ENCODE measurements at places on chromosomes 2 and 18. TPM values are rescaled to one million over a fixed set of nuclear protein-coding genes. Genes with fewer than 3 reads are reported as not detected.

DNA sequence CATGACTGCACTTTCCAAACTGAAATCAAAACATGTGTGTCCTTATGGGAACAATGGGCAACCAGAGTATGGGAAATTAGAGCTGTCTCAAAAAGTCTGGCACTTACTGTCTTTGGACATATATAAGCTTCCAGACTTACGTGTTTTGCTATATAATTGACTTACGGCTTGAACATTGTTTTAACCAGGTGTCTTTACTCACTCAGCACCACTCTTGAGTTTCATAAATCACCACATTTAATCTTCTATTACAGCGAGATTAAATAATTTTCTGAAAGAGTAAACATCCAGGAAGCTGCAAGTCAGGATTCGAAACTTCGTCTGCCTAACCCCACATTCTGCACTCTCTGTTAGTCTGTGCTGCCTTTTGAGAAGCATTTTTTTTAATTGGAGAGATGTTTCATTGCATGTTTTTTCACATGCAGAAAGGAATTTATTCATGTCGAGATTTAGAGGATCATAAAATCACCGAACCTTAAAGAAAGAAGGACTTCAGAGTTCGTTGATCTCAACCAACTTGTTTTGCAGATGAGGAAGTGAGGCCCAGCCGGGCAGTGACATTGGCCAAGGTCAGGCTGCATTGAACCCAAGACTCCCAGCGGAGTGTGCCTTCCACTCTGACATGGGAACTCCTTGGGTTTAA, 137.3 kb downstream of the SETBP1 start:
- no peak for DNase-seq

- DNase-seq = no peak
These were observed 8.6 kb downstream of the FAM124B start for GRCh38 chr2:224393157-224393872.

GRCh38 chr2:53960476-53960875, 10.3 kb downstream of the PSME4 start:
- DNase-seq = no peak

DNA sequence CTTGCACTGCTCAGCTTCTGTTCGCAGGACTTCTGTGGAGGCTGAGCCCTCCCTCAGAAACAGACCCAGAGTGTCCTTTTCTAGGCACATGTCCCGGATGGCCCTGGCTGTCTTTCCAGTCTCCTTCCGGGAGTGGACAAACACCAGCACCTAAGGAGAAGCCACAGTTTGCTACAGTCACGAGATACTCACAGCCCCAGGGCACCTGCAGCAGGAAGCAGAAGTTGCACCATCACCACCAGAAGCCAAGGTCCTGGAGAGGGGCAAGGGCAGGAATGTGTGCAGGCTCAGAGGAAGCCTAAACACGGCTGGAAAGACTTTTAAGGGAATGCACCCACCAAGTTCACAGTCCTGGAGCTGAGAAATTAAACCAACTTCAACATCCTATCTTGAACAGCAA, 13.6 kb downstream of the SNRNP200 start:
- no peak for DNase-seq

GRCh38 chr2:109699646-109700045, 85.5 kb downstream of the SOWAHC start:
- no peak for DNase-seq

- DNase-seq = no peak
These were observed 447.6 kb upstream of the ID2 start for GRCh38 chr2:8234253-8234652.

GRCh38 chr2:177119099-177119498, 93.5 kb upstream of the HNRNPA3 start:
- no peak for DNase-seq

- peak; percentile 51 for DNase-seq
These were observed 106.6 kb upstream of the ID2 start for GRCh38 chr2:8575038-8575833.

DNA sequence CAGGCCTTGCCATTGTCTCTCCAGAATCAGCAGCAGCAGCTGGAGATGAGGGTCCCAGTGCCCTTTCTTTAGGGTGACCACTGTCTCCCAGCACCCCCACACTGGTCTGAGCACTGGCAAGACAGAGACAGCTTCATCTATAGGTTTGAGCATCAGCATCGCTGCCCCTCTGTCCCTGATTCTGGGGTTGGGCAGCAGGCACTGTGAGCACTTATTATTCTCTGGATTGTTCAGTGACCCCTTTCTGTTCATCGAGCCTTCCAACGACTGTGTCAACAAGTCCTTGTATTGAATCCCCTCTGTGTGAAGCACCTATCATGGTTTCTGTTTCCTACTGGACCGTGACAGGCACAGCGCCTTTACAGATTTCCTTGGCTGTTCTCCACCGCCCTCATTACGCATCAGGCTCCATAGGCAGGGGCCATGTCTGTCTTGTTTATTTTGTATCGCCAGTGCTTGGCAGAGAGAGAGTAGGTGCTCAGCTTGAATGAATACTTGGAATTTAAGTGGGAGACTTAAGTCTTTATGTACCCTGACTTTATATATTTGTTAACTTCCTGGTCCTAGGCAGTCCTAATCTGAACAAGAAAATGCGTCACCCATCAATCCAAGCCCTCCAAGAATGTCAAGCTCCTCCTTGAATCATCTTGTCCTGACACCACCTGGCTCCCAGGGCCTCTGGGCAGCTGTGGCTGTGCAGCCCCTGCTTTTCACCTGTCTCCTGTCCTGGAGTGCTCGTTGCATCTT, 11.4 kb downstream of the MALL start:
- DNase-seq = no peak

DNA sequence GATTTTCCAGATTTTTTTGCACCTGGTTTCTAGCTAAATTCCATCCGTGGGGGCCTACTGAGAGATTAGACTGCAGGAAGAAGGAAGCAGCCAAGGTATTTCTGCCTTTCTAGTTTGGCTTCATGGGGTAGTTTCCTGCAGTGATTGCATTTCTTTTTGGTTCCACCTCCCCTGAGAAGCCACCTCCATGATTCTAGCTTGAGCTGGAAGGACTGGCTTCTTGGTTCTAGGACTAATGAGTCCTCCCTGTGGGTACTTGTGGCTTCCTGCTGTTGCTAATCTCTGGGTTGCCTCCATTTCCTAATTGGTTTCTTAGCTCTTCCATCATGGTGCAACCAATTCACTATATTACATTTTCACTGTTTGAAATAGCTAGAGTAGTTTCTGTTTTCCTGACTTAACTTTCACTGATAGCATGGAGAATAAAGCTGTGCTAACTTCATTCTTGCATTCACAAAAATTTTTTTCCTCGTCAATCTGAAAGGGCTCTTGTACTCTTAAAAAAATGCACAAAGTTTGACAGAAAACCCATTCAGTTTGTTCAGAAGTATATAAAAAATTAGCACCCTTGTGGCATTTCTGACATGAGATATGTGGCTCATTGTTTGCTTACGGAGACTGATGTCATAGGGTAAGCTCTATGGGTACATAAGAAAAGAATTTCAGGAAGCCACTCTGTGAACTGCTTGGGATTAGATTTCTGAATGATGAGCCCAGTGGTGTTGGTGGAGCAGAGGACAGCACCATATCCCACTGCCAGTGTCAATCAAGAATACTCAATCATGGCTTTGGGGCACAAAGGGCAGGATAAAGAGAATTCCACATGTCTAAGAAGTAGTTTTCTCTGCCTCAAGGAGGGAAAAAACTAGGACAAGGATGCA, 242.8 kb upstream of the RBMS1 start:
- no peak for DNase-seq

DNA sequence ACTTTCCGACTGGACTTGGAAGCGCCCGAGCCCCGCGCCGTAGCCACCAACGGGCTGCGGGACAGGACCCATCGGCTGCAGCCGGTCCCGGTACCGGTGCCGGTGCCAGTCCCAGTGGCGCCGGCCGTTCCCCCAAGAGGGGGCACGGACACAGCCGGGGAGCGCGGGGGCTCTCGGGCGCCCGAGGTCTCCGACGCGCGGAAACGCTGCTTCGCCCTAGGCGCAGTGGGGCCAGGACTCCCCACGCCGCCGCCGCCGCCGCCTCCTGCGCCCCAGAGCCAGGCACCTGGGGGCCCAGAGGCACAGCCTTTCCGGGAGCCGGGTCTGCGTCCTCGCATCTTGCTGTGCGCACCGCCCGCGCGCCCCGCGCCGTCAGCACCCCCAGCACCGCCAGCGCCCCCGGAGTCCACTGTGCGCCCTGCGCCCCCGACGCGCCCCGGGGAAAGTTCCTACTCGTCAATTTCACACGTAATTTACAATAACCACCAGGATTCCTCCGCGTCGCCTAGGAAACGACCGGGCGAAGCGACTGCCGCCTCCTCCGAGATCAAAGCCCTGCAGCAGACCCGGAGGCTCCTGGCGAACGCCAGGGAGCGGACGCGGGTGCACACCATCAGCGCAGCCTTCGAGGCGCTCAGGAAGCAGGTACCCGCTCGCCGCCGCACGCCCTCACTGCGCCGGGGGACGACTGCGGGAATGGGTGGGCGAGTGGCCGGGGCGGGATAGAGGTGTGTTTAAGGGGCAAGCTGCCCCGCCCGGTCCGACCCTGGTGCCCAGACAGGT, 713 bp downstream of the ATOH8 start:
- DNase-seq = no peak

DNA sequence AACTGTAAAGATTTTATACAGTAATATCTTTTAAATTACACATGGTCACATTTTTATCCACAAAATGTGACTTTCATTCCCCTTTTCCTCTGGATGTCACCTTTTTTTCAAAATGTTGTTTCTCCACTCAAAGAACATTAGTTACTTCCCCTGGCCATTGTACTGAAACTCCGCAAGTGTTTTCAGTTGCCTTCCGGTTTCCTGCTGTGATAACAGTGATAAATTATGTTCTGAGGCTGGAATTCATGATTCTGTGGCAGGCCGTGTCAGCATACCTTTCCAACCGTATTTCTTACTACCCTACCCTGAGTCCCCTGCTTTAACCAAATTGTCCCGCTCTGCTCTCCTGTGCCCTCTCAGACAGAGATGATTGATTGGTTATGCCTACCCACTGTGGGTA, 53.5 kb downstream of the MGAT5 start:
- DNase-seq = no peak

GRCh38 chr18:70384181-70384790, 95.4 kb downstream of the SOCS6 start:
- DNase-seq = no peak

DNA sequence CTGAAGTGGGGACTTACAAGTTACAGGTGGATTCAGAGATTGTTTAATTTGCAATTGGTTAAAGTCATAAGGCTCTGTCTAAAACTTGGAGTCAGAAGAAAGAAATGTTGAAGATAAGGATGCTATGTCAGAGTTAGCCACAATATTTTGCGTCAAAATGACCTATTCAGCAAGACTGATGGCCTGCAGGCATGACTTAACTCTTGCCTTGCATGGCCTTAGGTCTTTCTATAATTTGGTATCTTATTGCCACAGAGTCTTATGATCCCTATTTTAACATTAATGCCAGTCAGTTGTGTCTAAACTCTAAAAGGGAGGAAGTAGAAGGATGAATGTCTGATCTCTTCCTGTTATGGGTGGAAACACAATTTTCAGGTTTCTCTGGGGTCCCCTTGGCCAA, 5.2 kb upstream of the COMMD1 start:
- DNase-seq = no peak

- no peak for DNase-seq
These were observed 52.1 kb downstream of the NEMP2 start for GRCh38 chr2:190482451-190482850.

DNA sequence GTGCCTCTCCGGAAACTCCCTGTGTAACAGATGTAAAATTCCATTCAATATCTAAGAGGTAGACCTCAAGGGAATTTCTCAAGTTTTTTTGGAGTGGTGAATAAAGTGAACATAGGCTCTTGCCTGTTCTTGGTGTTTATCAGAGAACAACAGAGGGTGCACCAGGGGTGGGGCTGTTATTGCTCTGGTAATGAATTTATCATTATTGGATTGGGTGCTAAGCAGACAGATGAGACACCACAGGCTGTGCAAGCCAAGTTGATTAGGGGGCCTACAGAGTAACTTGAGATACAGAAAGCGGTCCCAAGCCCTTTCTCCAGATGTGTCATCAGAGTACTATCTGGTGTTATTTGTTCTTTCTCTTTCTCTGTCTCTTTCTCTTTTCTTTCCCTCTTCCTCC, 286.3 kb downstream of the OSR1 start:
- DNase-seq = no peak

- DNase-seq = no peak
These were observed 67.7 kb downstream of the PDCL3 start for GRCh38 chr2:100630473-100630977.

- DNase-seq = no peak
These were observed 794.4 kb upstream of the ID2 start for GRCh38 chr2:7887441-7887840.

DNA sequence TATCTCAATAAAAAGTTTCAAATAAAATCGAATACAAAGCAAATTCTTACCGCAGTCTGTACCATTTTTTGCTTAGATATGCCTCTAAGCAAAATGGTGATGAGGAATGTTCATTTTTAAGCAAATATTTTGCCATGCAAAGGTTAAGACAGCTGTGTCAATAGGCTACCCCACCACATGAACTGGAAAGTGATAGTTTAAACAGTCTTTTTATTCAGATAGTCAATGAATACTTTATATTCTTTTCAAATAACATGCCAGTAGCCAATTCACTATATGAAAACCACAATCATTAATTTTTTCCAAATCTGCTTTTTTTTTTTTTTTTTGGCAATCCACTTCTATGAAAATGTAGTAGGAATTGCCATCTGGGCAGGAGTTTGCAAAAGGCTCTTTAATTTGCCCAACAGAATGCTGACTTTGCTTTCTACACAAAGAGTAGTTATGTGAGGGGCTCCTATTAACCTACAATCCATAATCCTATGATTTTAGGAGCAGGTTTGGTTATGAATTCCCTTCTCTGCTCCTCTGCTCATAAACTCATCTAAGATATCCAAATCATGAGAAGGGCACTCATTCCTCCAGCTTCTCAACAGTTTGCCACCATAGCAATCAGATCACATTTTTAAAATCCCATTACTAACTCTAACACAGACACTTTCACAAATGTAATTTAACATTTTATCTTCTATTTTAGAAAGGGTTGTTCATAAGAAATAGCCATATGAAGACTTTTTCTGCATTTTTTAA, 69.2 kb downstream of the SLC40A1 start:
- DNase-seq = no peak

CCDC141 gene
- total RNA-seq = 1.0 TPM

ORC2 gene
- total RNA-seq = 20.5 TPM

SNRPD1 gene
- total RNA-seq = 5.3 TPM

DES gene
- total RNA-seq = 11.4 TPM

CCT7 gene
- 151 TPM for total RNA-seq

ACMSD gene
- 0.56 TPM for total RNA-seq

CCDC148 gene
- total RNA-seq = not detected

SIX2 gene
- total RNA-seq = not detected

REG1A gene
- total RNA-seq = not detected

Data from suprapubic skin (tissue), 4 donors.